Nucleus accumbens (tissue), 56 donors: ENCODE measurements at places on chromosomes 5 and 9.

DNA sequence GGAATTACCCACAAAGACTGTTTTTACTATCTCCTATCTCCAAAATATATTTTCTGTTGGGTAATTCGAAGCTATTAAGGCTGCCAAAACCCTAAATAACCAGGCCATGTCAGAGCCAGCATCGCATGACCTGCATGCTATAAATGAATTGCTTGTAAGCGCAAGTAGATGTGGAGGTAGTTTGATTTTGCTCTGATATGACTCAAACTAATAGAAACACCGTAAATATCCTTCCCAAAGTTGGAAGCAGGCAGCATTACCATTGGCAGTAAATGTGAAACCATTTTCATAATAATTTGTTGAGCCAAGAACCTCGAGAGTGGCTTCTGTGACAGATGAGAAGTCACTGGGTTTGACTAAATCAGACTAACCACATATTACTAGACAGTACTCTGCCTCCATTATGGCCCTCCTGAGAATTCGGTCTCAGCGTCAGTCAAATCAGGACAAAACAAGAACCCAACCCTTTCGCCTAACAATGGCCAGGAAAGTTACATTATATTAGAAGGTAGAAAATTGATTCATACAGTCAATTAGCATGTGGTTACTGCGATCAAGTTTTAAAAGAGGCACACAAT, 289.8 kb downstream of the SPOCK1 start:
- DNase-seq, result no peak

DNA sequence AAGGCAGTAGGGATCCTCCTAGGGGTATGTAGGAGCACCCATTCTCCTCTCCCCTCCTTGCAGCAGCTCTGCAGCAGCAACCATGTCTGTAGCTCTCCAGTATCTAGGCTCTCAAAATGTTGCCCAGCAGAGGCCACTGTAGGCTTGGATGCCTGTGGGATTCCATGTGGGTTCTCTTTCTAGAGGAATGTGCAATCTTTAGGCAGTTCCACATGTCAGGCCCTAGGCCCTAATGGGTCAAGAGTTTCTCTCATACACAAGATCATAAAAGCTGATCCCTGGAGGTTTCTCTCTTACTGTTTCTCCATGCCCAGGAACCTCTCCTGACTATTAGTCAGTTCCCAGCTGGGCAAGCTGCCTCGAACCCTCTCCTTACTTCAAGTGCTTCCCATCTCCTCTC, 215.8 kb downstream of the FRMD3 start:
- no peak for DNase-seq

GRCh38 chr9:3331801-3332200, 194.0 kb downstream of the RFX3 start:
- DNase-seq, result no peak

DNA sequence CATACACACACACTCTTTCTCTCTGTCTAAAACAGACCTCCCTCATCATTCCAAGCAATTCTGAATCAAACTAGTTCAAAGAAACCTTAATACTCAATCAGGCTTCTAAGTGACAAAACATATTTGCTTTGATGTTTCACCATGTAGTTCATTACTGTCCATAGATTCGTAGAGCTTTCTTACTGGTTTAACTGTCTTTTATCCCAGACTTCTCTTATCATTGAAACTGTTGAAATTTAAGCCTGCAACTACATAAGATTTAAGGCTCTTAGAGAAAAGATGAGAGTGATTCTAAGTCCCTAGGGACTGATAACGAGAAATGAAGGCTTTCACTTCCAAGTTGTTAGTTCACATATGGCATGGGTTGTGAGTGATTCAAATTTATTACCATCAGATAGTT, 11.0 kb upstream of the PLAC8L1 start:
- DNase-seq, result no peak

- DNase-seq, result no peak
Observed at GRCh38 chr5:4720831-4721230, 419.3 kb upstream of the ADAMTS16 start.

- no peak for DNase-seq
Observed at GRCh38 chr5:11030671-11031070, 269.6 kb upstream of the DAP start.

DNA sequence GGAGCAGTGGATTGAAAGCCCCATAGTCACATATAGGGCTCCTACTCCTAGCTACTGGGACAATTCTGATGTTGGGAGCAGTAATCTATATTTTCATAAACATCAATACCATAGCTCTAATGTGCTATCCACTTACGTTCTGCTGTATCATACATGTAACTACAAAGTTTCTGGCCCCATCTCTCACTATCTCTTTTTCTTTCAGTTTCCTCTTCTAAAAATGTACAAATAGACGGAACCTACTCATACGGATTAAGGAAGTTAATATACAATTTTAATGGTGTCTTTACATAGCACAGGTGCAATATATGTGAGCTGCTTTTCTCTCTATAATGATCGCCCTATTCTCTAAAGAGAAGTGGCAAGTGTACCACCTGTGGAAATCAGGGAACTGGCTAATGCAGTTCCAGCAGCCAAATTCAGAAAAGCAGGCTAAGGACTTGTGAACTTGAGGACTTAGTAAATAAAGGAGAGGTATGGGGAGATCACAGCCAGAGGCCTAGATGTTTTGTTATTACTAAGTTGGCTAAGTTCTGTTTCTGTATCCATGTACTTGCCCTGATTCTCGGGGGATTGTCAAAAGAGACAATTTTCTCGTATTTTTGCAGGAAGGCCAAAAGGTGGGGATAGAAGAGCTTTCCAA, 1021.9 kb downstream of the CDH12 start:
- no peak for DNase-seq
